ENCODE measurements at places on chromosomes 13 and 19.

DNA sequence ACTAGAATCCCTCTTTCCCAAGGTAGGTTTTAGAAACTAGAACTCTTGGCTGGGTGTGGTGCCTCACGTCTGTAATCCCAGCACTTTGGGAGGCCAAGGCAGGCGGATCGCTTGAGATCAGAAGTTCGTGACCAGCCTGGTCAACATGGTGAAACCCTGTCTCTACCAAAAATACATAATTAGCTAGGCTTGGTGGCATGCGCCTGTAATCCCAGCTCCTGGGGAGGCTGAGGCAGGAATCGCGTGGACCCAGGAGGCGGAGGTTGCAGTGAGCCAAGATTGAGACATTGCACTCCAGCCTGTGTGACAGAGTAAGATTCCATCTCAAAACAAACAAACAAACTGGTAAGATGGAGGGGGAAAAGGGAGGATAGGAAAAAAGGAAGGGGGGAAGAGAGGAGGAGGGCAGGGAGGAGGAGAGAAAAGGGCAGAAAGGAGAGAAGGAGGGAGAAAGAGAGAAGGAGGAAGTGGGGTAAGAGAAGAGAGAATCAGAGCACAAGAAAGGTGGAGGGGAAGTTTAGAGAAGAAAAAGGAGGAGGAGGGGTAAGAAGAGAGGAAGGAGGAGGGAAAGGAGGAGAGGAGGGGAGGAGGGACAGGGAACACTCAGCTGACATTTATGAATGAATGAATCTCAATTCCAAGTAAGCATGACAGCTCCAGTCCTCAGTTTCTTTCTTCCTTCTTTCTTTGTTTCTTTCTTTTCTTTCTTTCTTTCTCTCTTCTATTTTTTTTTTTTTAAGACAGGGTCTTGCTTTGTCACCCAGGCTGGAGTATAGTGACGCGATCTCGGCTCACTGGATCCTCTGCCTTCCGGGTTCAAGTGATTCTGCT is 2.6 kb upstream of the SLC27A1 start:
- DNase-seq: no peak

GRCh38 chr19:17394891-17395415 is 957 bp upstream of the CCDC194 start:
- DNase-seq: peak; percentile 26

DNA sequence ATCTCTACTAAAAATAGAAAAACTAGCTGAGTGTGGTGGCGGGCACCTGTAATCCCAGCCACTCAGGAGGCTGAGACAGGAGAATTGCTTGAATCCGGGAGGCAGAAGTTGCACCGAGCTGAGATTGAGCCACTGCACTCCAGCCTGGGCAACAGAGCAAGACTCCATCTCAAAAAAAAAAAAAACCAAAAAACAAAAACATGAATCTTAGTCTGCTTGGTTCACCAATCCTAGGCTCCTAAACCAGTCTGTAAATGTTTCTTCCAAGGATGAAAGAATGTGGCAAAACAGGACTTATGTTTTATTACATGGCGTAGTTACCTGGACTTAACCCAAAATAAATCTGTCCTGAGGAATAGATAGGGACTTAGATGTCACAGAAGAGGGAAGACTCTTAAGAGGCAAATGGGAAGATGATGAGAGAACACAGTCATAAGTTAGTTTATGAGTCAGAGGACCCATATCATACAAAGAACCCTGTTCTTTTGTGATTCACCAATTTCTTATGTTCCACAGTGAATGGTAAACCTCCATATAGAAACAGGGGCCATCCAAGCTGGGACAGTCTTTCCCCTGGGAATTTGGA is 6.9 kb upstream of the FBXL3 start:
- no peak for DNase-seq

GRCh38 chr13:94305463-94305862 is 174.0 kb downstream of the DCT start:
- no peak for DNase-seq

DNA sequence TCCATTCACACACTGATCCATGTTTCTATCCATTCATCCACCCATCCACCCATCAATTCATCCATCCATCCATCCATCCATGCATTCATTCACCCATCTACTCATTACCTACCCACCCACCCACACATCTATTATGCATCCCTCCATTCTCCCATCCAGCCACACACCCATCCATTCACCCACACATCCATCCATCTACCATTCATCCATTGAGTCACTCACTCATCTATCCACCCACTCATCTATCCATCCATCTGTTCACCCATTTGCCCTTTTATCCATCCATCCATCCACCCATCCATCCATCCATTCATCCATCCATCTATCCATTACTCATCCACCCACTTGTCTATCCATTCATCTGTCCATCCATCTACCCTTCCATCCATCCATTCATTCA is 30.1 kb downstream of the CELF5 start:
- DNase-seq: no peak

DNA sequence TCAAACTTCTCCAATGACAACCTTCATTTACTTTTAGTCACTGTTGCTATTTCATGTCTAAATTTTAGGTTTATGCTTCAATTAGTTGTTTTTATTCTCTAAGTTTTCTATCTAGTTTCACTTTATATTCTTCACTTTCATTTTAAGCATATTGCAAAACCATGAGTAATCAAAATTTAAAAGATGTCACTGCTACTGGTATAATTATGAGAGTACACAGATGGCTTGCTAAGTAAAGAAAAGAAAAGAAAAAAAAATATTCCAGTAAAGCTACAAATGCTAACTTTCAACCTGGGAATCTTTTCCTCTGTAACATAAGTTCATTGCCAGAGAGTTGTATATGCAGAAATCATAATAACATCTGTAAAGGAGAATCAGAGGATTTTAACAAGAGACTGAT is 1624.7 kb downstream of the PCDH9 start:
- no peak for DNase-seq

Measured in SHP77 treated with DMSO at 0.1 percent for 48 hours (cell line).